ENCODE measurements at places on chromosomes 1 and 21. TPM values are rescaled to one million over a fixed set of nuclear protein-coding genes. Genes with fewer than 3 reads are reported as not detected.

PLA2G2F gene
- not detected for total RNA-seq

RPS6KA1 gene
- total RNA-seq, result 139 TPM

GJA8 gene
- not detected for total RNA-seq

CAPN8 gene
- total RNA-seq, result not detected

GPR25 gene
- total RNA-seq, result 0.29 TPM

FHAD1 gene
- 0.16 TPM for total RNA-seq

CHI3L1 gene
- total RNA-seq, result not detected

BNIPL gene
- total RNA-seq, result 0.54 TPM

FAF1 gene
- total RNA-seq, result 82.2 TPM

SOX13 gene
- total RNA-seq, result 1.6 TPM

SPATA17 gene
- not detected for total RNA-seq

AMY1B gene
- not detected for total RNA-seq

PLPPR4 gene
- total RNA-seq, result not detected

RORC gene
- total RNA-seq, result 1.5 TPM

KRTAP13-2 gene
- not detected for total RNA-seq

GNG4 gene
- total RNA-seq, result 2.3 TPM

RHBDL2 gene
- total RNA-seq, result not detected

OXCT2 gene
- total RNA-seq, result 4.2 TPM

SNX7 gene
- total RNA-seq, result not detected

DCAF6 gene
- total RNA-seq, result 22.6 TPM

NFASC gene
- not detected for total RNA-seq

RIIAD1 gene
- total RNA-seq, result not detected

TMEM269 gene
- 0.22 TPM for total RNA-seq

SH2D2A gene
- 297 TPM for total RNA-seq

HSPA6 gene
- 0.45 TPM for total RNA-seq

PDZK1IP1 gene
- total RNA-seq, result not detected

ATF6 gene
- total RNA-seq, result 17.3 TPM

MAD2L2 gene
- 86.5 TPM for total RNA-seq

GPR137B gene
- 7.2 TPM for total RNA-seq

ZSWIM5 gene
- total RNA-seq, result 0.70 TPM

ALG14 gene
- total RNA-seq, result 2.9 TPM

NSL1 gene
- total RNA-seq, result 29.6 TPM

PTPN22 gene
- 56.0 TPM for total RNA-seq

SIPA1L2 gene
- 1.7 TPM for total RNA-seq

IRF2BP2 gene
- 148 TPM for total RNA-seq

CFAP74 gene
- total RNA-seq, result 0.38 TPM

PCAT6 gene
- 2.4 TPM for total RNA-seq

NTNG1 gene
- total RNA-seq, result 1.0 TPM

FCRLA gene
- not detected for total RNA-seq

KIF21B gene
- 93.5 TPM for total RNA-seq

SELP gene
- 0.81 TPM for total RNA-seq

MAN1C1 gene
- total RNA-seq, result 4.4 TPM

PCP4 gene
- not detected for total RNA-seq
